Suppressor macrophage treated with lipopolysaccharide for 1 hour (primary cell): ENCODE measurements at places on chromosomes 2 and 18.

DNA sequence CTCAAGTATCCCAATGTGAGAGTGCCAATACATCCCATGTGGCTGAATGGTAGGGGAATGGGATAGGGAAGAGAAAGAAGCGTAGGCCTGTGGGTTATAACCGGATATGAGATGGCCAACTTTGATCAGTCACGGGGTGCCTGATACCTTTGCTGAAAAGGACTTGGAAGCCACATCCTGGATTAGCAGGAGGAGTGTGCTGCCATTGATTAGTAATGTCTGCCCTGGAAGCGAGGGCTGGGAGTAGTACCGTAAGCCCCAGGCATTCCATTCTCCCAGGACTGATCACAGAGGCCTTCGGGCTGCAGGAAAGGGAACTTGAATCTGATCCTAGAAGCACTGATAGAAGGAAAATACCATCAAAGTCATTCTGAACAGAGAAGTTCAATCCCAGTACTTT, 218.5 kb downstream of the TFCP2L1 start:
- no peak for DNase-seq

DNA sequence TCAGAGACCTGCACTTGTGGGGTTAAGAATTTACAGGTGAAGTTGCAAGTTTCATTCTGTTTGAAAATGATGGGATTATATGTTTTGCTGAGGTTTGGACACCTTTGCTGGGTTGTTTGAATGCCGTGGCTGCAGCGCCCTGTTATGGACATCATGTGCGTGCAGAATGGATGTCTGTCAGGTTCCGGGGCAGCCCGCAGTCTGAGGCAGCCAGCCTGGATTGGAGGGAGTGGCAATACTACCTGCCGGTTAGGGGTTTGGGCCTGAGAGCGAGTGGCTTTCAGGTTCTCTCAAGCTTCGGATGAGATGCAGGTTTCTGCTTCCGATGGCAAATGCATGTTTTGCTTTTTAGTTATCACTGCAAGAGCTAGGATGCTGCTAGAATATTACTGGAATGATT, 1.1 kb downstream of the CASP8 start:
- DNase-seq: no peak

GRCh38 chr2:216492597-216493333, 5.9 kb upstream of the RPL37A start:
- peak; percentile 33 for DNase-seq

DNA sequence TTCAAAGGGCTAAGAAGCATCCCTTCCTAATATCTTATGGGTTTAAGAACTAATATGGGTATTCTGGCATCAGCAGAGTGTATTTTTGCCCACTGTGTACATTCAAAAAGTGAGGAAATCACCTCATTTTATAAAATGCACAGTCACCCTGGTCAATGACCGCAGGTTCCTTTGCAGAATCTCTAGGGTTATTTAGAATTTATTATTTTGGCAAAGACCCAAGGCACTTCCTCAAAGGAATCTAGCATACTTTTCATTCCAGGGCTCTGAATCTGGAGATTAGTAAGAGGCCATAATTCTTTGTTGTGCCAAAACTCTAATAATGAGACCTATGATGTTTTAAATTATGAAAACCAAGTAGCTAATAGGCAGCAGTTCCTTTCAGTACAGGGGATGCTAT, 27.2 kb upstream of the CDH2 start:
- DNase-seq: no peak

DNA sequence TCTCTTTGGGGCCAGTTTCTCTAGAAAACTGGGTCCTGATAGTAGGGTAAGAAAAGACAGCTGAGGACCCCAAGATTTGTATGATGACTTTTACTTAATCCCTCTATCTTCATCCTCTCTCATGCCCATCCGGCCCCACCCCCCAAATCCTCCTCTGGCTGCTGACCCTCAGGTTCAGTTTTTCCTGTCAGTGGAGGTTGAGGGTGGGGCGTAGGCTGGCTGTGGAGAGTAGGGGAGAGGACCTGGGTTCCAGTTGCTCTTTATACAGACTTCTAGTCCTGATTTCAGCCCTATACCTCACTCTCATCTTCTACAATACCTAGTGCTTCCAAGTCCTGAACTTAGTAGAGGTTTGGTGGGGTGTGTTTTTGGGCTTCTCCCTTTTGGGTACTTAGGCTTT, 28.4 kb downstream of the PLEKHA3 start:
- DNase-seq: no peak

DNA sequence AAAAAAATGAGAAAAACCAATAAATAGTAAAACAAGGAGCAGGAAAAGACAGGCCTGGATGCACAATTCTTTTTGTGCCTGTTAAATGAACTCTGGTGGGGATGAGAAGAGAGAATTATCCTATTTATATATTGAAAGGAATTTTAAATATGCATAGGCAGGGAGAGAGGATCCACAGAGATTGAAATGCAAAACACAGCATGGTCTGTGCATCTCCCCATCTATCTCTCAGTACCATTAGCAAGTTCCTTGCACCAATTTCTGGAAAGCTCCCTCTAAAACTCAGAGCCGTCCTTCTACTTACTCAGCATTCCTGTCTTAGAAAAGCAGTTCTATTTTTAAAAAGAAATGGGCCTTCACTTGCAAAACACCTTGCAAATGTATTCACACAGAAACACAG, 502.3 kb upstream of the KLHL29 start:
- DNase-seq: no peak

DNA sequence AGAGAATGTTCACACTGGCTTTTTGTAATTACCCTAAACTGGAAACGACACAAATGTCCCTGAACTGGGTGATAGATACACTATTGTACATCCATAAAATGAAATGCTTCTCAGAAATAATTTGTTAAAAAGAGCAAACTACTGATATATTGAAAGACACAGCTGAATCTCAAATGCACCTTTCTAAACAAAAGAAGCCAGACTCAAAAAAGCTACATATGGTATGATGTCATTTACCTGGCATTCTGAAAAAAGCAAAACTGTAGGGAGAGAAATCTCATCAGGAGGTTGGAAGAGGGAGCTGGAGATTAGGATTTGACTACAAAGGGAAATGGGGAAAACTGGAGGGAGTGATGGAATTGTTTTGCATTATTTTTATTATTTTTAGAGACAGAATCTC, 12.0 kb downstream of the SLC38A11 start:
- DNase-seq: no peak

- peak; percentile 88 for DNase-seq
Observed at GRCh38 chr2:72770879-72771461, 54.9 kb downstream of the EXOC6B start.

DNA sequence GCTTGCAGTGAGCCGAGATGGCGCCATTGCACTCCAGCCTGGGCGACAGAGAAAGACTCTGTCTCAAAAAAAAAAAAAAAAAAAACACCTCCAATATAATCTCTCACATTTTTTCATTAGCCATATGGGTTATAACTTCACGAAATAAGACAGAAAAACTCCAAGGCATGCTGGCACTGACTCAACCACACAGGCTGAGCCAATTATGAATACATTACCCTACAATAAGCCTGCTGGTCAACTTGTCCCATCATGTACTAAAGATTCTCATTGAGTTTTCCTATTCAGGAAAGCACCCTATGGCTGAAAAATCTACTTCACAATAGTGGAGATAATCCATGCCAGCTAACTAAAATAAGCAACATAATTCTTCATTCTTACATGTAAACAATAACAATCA, 12.8 kb upstream of the MAP3K20 start:
- DNase-seq: no peak

- no peak for DNase-seq
Observed at GRCh38 chr18:10291568-10291981, 162.9 kb upstream of the APCDD1 start.

GRCh38 chr2:9160732-9161131, 45.9 kb upstream of the ASAP2 start:
- no peak for DNase-seq

GRCh38 chr18:2522112-2522511, 49.2 kb downstream of the METTL4 start:
- DNase-seq: no peak

GRCh38 chr2:3608373-3609278, 13.7 kb downstream of the COLEC11 start:
- no peak for DNase-seq

GRCh38 chr18:56127322-56128099, 510.9 kb downstream of the TXNL1 start:
- DNase-seq: no peak

DNA sequence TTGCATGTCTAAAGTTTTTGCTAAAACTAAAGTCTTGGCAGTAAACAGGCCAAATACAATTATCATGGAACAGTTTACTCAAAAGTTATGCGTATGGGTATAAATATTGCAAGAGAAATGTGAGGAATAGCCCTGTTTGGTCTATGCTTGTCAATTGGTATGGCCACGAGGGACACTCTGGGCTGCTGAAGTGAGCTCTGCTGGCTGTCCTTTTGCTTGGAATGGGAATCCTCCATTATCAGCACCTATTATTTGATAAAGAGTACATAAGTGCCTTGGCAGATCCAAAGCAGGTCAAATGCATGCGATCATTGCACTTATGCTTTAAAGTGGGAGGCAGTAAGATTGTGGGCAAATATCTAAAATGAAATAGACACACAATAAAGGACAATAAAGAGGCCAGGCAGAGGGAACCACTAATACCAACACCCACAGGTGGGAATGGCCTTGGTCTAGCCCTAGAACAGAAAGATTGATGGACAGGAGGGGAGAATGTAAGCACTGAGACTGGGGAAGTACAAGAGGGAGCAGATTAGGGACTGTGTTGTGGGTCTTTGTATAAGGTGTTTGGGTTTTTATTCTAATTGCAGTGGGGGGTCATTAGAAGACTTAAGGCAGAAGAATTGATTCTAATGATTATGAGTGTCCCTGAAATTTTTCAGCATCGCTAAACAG, 60.0 kb upstream of the NOSTRIN start:
- no peak for DNase-seq

GRCh38 chr2:17104454-17104853, 413.8 kb downstream of the RAD51AP2 start:
- peak; percentile 14 for DNase-seq

- DNase-seq: no peak
Observed at GRCh38 chr2:169513926-169514325, 4.4 kb downstream of the KLHL41 start.

DNA sequence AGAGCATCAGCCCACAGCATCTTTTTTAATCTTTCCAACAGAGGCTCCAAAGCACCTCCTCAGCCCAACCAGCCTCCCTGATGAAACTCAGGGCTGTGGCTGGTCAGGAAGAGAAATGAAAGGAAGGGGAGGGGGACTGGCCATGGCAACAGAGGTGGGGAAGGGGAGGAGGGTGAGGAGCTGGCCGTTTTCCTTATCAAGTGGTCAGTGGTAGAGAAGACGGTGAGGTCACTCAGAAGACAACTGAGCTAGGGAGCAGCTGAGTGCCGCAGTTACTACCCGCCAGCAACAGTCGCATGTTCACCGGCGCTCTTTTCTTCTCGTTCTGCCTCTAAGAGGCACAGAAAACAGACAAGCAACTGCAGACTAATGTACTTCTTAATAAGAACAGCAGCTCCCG, 97.4 kb downstream of the AFF3 start:
- DNase-seq: no peak

DNA sequence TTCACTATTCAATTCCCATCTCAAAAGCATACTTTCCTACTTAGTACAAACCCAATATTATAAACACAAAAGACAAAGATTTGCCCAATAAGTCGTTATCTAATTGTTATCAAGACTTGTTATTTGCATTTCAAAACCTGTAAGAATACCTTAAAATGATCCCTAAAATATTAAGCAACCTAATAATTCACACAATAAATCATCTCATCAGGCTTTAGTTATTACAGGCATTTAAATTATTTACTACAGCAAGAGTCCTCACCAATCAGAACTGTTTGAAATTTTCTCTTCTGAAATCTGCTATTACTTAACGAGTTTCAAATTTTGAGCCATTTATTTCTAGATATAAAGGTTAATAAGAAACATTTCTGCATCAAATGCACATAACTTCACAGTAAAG, 1.6 kb downstream of the CCDC88A start:
- DNase-seq: no peak

DNA sequence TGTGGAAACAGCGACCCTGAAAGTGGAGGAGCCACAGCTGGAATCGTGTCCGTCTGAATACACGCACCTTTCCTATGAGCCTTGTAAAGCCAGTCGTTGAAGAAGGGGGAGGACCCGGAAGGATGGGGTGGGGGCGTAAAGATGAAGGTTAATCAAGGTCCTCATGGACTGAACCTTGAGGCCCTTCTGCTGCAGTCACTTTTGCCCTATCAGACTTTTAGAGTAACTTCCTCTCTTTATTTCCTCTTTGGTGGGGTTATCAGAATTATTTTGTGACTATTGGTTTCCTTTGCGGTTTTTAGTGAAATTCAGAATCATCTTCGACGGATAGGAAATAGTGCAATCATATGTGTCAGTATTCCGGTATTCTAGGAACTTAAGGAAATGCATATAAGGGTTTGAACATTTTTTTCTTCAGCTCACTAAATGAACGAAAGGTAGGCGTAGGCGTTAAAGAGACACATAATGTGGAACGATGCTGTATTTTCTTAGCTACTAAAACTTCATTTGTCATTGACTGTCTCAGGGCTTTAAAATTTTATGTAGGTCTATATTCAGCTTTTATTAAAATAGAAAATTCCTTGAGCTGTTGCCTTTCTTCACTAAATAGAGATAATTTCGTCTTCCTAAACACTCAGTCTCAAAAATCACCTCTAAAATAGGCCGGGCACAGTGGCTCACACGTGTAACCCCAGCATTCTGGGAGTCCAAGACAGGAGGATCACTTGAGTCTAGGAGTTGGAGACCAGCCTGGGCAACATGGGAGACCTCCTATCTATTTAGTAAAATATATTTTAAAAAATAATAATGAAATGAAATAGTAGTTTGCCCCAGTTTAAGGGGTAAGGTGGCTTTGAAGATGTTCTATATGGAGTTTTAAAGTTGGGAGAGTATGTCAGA, 1.4 kb upstream of the YES1 start:
- peak; percentile 31 for DNase-seq

- DNase-seq: no peak
Observed at GRCh38 chr18:21012308-21012707, 99.3 kb downstream of the ROCK1 start.

GRCh38 chr2:23385748-23386338, 864 bp downstream of the KLHL29 start:
- DNase-seq: no peak

DNA sequence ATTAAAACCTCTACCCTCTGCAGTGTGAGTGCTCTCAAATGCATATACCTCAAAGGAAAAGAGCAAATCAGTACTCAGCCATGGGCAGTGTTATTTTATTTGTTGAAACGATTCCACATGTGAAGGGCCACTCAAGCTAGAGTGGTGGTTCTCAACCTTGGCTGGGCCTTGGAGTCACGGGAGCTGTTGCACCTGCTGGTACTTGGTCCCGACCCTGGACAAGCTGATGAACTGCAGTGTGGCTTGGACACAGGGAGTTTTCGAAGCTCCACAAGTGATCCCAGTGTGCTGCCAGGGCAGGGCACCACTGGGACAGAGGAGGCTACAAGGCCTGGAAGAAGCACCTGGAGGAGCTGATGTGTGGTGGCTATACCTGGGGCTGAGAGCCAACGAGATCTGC, 19.7 kb downstream of the GNLY start:
- no peak for DNase-seq

DNA sequence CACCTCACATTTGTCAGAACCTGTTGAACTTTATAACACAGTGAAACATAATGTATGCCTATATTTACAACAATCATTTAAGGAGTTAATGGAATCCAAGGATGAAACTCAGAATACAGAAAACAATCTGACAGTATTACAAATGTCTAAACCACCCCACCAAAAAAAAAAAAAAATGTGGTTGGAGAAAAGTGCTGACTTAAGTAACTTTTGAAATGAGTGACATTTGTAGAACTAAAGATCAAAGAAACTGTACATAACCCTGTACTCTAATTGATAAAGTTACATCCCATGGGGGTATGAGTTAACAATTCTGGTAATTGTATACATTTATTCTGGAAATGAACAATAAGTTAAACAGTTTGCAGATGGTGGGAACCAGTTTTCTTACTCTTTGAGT, 372.1 kb upstream of the TMEFF2 start:
- DNase-seq: no peak
